GM13976 (cell line): ENCODE measurements at places on chromosomes 16 and 17.

- DNase-seq: peak; percentile 70
These were observed 27.1 kb downstream of the SCPEP1 start for GRCh38 chr17:57004944-57005579.

GRCh38 chr17:284676-285355 lies 67.8 kb downstream of the RPH3AL start:
- no peak for DNase-seq

- no peak for DNase-seq
These were observed 757 bp downstream of the FMNL1 start for GRCh38 chr17:45222289-45222995.

DNA sequence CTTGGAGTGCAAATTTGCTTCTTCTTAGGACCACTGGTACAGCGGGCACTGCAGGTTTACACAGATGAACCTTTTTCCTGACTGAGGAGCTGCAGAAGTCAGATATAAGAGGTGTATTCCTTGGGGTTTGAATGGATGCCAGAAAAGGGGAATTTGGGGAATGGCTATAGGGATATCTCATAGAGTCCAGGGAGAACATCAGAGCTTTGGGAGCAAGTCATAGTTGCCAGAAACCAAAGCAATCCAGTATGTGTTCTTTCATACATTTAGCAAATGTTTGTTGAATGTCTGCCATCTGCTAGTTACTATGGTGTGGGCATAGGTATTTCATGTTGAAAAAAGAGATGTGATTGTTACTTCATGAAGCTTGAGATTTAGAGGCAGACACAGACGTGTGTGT lies 46.8 kb downstream of the MAP2K4 start:
- no peak for DNase-seq

- DNase-seq: no peak
These were observed 33.3 kb downstream of the OTOA start for GRCh38 chr16:21697032-21697431.
